Stimulated activated CD4-positive, alpha-beta T cell treated with anti-CD3 and anti-CD28 coated beads, TNF-alpha, amount 100 ng/mL, for 1 hour (primary cell): ENCODE measurements at places on chromosomes 2 and 18.

DNA sequence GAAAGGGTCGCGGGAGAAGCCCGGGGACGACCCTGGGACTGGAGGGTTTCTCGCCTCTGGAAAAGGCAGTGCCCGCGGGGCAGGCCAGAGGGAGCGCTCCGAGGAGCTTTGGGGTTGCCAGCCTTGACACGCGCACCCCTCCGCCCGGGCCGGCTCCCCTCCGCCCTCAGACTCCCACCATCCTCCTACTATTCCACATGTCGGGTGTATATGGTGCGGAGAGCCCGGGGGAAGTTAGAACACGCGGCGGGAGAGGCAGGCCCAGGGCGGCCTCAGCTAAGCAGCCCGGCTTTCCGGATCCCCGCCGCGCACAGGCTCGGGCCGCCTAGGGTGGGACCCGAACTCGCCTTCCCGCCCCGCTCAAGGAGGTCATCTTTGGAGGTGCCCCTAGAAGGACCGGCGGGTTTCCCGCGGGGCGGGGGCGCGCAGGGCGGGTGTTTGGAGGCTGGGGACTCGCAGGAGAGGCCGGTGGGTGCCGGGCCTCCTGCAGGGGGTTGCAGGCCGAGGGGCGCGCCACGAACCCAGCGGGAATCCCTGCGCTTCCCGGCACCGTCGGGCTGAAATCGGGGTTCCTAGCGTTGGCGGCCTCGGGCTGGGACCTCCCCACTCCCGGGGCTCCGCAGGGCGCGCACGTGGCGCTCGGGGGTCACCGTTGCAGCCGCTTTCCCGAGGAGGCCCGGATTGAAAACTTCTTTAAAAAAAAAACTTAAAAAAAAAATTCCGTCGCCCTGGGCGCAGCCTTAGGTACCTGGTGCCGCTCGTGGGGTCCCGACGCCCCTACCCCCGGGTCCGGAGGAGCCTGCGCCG, 3.7 kb downstream of the NFATC1 start:
- no peak for DNase-seq

DNA sequence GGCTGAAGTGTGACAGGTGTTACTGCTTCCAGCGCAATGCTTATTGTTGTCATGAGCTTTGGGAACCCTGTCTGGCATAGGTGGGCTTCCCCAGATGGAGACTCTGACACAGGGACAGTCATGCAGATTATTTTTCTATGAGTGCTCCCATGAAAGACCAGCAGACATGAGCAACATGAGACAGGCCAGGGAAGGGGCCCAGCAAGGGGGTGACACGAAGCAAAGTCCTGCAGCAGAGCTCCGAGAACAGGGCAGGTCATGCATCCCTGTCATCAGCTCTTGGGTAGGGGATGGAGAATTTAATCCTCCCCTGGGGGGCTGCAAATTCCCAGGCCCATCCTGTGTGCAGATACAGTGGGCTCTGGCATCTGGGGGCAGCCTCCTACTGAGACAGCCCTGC, 77.4 kb downstream of the CTAGE1 start:
- no peak for DNase-seq

DNA sequence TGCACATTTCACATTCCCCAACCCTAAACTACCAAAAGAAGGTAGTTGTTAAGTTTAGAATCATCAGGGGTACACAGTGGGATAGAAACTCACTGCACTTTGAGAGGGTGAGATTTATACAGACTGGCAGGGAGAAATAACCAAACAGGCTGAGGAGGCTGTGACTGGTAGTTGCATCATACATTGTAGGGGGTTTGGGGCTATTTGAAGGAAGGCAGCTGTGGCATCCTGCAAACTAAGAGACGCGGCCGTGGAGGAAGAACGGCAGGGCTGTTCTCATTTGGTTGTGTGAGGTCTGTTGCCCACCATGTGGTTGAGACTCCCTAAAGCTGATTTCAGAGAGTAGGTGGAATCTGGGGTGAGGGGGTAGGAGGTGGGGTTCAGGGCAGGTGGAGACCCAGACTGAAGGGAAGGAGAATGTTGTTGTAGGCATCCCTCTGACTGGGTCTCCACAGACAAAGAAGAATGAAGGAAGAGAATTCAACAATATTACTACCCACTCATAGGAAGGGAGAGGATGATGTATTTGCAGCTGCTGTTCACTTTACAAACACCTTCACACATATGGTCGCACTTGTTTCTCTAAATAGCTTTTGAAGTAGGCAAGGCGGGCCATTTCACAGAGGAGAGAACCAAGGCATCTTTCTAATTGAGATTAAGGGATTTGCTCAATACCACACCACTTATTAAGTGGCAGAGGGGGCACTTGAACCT, 170.9 kb upstream of the SIX2 start:
- DNase-seq: no peak

DNA sequence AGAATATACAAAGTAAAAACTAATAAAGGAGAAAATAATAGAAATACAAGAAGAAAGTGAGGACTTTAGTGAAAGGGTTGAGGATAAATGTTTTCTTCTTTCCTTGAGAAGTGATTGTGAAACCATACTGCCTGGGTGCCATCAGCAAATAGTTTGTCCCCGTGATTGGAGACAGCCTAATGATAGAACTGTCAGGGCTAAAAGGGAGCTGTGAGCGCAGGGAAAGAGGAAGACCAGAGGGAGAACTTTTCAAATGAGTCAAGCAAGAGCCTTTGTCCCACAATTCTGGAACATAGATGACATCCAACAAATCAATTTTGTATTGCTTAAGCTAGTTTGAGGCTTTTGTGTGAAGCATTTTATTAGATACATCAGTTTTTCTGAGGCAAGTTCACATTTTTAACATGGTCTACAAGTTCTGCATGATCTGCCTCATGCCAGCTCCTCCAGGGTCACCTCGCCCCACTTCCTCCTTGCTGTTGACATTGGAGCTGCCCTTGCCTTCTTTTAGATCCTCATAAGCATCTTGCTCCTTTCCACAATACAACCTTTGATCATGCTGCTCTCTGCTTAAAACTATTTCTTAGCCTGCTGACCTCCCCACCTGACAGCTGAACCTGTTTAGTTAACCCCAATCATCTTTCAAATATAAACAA, 213.4 kb upstream of the REG3G start:
- DNase-seq: no peak

GRCh38 chr2:3007135-3007534, 370.5 kb downstream of the EIPR1 start:
- DNase-seq: no peak

GRCh38 chr2:191526536-191526935, 151.4 kb upstream of the NABP1 start:
- no peak for DNase-seq
